ENCODE measurements at places on chromosomes 5 and 9.

GRCh38 chr9:124032247-124032646, 20.7 kb downstream of the LHX2 start:
- DNase-seq, result no peak

DNA sequence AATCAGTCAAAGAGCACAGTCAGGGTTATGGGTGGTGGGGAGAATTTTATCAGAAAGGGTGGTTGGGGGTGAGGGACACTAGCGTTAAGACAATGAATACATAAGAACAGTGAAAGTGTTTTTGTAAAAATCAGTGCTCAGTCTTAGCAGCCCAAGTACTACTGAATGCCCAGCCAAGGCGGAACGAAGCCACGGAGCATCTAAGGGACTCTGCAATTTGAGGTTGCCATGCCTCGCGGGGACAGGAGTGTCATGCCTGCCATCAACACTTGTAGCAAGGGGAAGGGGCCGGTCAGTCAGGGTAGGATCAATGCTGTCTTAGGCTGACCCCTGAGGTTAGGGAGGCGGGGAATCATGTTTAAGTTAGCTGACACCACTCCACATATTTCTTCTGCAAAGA, 13.3 kb downstream of the FSTL4 start:
- DNase-seq, result no peak

DNA sequence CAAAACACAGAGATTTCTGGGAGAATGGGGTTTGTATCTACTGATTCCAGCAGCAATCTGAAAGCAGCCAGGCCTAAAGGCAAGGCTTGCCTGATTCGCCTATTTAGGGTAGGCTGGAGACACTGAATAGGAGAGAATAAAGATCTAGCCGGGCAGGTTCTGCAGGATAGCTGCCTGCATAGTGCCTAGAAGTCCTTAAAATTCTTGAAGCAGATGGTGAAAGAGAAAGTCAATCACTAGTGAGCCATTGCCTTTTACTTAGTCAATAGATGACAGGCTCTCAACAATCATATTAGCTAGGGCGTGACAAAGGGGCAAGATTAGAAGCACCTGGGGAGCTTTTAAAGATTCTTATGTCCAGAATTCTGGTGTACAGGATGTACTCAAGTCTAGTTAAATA, 522.7 kb downstream of the HTR1A start:
- DNase-seq, result no peak

- DNase-seq, result no peak
These were observed 12.7 kb downstream of the CD180 start for GRCh38 chr5:67183859-67184258.

DNA sequence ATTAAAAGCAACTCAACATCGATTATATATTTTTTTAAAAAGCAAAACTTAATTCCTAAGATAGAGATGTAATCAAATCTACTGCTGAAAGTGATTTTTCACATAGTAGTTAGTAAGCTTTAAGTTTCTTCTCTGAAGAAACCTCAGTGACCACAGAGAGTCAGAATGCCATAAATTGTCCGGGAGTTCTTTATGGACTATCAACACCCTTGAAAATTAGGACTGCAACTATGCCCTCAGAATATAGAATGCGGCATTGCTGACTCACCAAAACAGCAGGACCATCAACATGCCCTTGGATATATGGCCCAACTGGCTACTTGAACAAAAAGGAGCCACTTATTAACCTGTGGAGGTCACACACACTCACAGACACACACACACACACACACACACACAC, 228.9 kb upstream of the SNX2 start:
- DNase-seq, result no peak

GRCh38 chr9:92328225-92328624, 2.5 kb downstream of the CENPP start:
- no peak for DNase-seq

DNA sequence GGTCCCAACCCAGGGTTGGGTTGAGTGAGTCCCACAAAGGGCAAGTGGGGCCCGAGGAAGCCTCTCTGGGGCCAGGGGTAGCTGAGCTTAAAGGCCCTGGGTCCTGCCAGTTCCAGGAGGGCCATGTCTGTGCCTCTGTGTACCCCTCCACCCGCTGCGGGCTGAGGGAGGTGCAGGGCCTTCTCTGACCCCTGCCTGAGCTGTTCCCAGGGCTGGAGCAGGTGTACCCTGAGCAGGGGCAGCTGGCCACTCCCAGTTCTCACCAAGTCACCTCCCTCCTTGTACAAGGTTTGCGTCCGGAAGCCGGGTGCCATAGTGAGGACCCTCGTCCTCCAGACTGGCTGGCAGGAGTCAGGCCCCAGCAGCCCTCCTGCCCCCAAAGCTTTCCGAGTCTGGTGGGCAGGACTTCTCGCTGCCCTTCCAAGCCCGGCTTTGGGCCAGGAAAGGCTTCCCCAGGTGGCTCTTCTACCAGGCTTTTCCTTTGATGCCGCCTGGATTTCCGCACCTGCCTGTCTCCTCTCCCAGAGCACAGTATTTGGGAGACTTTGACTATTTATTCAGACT, 9.2 kb upstream of the ENDOG start:
- DNase-seq, result no peak

GRCh38 chr5:174307656-174308271, 262.3 kb downstream of the NSG2 start:
- DNase-seq, result no peak

DNA sequence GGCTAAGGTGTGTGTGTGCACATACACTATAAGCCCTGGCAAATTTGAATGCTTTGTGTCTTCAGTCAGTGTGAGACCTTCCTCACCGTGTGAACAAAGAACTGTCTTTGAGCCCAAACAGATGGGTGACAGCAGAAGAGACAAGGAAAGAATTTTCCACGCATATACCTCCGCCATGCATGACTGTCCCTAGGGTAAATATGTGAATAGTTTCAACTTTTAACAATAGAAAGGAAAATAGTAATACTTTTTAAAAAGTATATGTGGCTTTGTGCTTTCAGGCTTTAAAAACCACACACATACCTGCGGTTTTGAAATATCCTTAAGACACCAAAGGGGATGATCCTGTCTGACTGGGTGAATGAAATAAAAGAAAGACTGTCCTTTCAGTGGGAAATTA, 438.6 kb upstream of the MPDZ start:
- no peak for DNase-seq

- DNase-seq, result no peak
These were observed 77.5 kb upstream of the ZNF169 start for GRCh38 chr9:94181408-94182181.

GRCh38 chr9:17402309-17402708, 176.6 kb upstream of the SH3GL2 start:
- DNase-seq, result no peak

DNA sequence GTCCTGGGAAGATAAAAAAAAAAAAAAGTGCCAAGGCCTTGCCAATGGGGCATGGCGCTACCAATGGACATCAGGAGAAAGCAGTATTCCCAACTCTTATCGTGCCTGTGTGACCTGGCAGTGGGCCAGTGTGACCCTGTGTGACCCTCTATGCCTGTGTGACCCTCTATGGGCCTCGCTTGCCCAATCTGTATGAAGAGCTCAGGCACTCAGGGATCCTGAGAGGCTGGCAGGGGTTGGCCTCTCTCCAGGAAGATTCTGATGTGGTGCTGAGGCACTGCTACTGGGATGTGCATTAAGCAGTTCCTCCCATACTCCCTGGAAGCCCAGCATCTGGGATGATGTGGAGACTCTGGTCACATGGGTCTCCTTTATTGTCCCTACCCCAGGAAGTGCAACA, 179.2 kb downstream of the MACROH2A1 start:
- no peak for DNase-seq
